ENCODE measurements at places on chromosomes 5 and 9.

GRCh38 chr5:176735383-176736265 lies 74.7 kb upstream of the UNC5A start:
- DNase-seq: no peak

GRCh38 chr9:137297966-137298365 lies 4.1 kb downstream of the NRARP start:
- DNase-seq: no peak

DNA sequence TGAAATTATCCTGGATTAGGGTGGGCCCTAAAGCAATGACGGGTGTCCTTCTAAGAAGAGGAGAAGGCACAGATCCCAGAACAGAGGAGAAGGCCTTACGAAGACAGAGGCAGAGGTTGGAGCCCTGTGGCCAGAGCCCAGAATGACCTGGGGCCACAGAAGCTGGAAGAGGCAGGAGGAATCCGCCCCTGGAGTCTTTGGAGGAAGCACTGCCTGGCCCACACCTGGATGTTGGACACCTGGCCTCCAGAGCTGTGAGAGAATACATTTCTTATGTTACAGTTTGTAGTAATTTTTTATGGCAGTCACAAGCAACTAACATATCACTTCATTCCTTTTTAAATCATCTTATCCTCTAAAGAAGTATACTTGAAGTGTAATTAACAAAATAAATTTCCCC lies 8.5 kb downstream of the MRPL36 start:
- DNase-seq: no peak

GRCh38 chr9:77133011-77133410 lies 44.3 kb upstream of the VPS13A start:
- DNase-seq: no peak

GRCh38 chr9:75823151-75823550 lies 67.3 kb upstream of the PCSK5 start:
- no peak for DNase-seq

- no peak for DNase-seq
Observed at GRCh38 chr5:72144762-72145161, 37.5 kb downstream of the MAP1B start.

DNA sequence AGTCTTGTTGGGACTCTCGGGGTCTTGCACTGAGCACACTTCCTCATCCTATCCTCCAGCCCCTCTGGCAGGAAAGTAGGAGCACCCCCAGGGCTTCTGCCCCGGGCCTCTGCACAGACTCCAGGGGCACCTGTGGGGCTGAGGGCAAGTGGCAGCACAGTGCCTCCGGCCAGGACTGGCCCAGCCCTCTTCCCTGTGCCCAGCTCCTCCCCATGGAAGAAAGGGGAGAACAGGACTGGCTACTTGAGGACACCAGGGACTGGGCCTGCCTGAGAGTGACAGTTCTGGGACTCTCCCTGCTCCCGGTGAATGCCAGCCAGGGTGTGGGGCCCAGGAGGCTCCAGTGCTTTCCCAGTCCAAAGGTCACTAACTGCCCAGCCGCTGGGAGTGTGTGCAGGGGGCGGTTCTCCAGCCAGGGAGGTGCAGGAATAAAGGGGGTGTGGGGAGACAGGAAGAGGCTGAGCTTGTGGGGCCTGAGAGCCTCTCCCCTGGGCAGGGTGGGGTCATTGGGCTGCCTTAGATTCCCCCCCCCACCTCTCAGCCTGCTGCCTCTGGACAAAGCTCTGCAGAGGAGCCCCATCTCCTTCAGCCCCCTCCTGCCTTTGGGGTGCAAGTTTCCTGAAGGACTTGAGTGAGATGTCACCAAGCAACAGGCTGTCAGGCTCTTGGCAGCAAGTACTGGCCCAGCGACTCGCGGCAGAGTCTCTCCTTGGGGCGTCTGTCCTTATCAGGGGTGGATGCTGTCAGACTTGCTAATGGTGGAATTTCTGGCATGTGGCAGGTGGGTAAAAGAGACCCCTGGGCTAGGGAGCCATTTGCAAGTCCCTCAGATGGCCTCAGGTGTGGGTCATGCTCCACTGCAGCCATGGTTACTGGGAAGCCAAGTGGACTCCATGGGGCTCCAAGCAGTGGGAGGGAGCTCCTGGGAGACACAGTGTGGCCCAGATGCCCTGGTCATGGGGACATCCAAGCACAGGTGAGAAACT lies 19.1 kb upstream of the JADE2 start:
- DNase-seq: no peak

DNA sequence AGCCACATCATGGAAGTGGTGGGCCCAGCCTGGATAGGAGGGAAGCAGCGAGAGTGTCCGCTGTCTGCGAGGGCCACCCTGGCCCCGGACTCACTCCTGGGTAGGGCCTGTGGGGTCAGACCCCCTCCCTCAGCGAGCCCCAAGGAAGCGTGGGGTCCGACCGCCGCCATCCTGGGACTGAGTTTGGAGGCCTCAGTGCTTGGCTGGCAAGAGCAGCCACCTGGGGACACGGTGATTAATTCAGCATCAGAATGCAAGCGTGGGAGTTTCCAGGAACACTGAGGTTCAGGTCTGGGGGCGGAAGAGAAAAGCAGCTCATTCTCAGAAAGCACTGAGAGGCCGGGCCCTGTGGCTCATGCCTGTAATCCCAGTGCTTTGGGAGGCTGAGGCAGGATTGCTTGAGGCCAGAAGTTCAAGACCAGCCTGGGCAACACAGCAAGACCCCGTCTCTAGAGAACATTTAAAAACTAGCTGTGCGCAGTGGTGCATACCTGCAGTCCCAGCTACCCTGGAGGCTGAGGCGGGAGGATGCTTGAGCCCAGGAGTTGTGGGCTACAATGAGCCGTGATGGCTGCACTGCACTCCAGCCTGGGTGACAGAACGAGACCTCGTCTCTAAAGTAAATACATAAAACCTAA lies 18.3 kb upstream of the CAMSAP1 start:
- DNase-seq: no peak

DNA sequence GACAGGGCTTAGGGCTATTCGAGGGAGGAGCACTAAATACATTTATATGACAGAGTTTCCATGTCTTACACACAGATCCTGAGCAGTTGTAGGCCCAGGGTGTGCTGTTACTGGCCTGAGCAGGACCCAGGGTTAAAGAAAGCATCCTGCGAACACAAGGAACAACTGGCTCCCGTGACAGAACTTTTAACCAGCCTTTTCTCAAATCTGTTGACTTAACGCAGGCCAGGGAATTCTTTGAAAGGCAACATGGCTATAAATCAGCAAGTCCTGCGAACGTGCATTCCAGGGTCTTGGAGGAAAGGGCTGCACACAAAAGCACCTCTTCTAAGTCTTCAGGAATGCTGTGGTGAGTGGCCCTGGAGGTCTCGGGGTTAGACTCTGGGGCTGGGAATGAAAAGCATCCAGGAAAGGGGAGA lies 45.2 kb upstream of the ANKRD55 start:
- DNase-seq: no peak

DNA sequence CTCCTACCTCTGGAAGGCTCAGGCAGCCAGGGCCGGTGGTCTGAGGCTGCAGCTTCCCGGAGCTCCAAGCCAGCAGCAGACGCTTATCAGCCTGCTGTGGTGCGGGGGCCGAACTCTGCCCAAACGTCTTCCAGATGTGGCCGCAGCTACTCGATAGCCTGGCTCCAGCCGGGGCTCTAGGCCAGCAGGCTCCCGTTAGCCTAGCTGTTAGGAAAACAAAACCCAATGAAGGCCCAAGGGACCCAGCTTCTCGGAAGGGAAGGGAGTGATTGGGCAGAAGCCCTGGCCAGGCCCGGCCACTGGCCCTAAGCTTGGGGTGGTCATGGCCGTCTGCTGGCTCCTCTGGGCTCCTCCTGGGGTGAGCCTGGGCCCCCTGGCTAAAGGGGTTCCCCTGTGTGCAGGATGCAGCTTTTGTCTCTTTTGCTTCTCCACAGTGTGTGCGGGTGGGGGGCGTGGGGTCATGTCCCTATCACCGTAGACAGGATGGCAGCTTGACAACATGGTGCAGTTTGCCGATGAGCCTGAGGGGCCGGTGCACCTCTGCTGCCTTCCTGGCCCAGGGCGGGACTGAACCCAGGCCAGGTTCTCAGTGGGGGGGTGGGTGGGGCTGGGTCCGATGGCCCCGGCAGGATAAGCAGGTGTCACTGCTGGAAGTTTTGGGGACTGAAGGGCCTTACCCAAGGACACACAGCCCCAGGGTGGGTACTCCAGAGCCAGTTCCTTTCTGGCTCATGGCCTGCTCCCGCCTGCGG lies 18.7 kb downstream of the MYMK start:
- DNase-seq: no peak
